ENCODE measurements at places on chromosomes 16 and 17. TPM values are rescaled to one million over a fixed set of nuclear protein-coding genes. Genes with fewer than 3 reads are reported as not detected.
A peak's percentile ranks its signal among the peaks of the same experiment; 100 is the strongest.

GRCh38 chr16:75371171-75371570, 62.1 kb downstream of the CFDP1 start:
- H3K36me3 ChIP-seq, result no peaks in the 10 kb centered on the region
- H3K4me1 ChIP-seq, result peaks cover 23% of the 10 kb centered on the region
- H3K27me3 ChIP-seq, result no peaks in the 10 kb centered on the region
- no peak overlapping the region for H3K4me3 ChIP-seq
- no peak overlapping the region for H3K27ac ChIP-seq

The RNF43 gene
- total RNA-seq, result not detected

GRCh38 chr17:67838538-67838937, 13.2 kb downstream of the BPTF start:
- no peak overlapping the region for H3K4me3 ChIP-seq
- no peaks in the 10 kb centered on the region for H3K36me3 ChIP-seq
- DNase-seq, result no peak
- H3K4me1 ChIP-seq, result peaks cover 48% of the 10 kb centered on the region
- H3K27ac ChIP-seq, result 0 out of 2 replicates have a peak overlapping the region, but pooled peaks have one; percentile 77
- no peaks in the 10 kb centered on the region for H3K27me3 ChIP-seq

The GCGR gene
- total RNA-seq, result not detected

- H3K4me1 ChIP-seq, result peaks cover 28% of the 10 kb centered on the region
- no peaks in the 10 kb centered on the region for H3K27me3 ChIP-seq
- H3K27ac ChIP-seq, result peak overlapping the region; percentile 81
- peaks cover 26% of the 10 kb centered on the region for H3K36me3 ChIP-seq
- peak; percentile 79 for DNase-seq
Measured at GRCh38 chr16:58615280-58615679, 14.3 kb downstream of the CNOT1 start.

The C1QL1 gene
- total RNA-seq, result 0.86 TPM

The IRX3 gene
- total RNA-seq, result 9.2 TPM

GRCh38 chr16:30084816-30085159, 6.9 kb downstream of the TBX6 start:
- DNase-seq, result no peak
- H3K27me3 ChIP-seq, result no peaks in the 10 kb centered on the region
- H3K4me1 ChIP-seq, result peaks cover 5% of the 10 kb centered on the region
- H3K27ac ChIP-seq, result no peak overlapping the region

- peaks cover 32% of the 10 kb centered on the region for H3K27me3 ChIP-seq
- H3K36me3 ChIP-seq, result no peaks in the 10 kb centered on the region
- H3K4me1 ChIP-seq, result no peaks in the 10 kb centered on the region
- H3K4me3 ChIP-seq, result no peak overlapping the region
- H3K27ac ChIP-seq, result no peak overlapping the region
Measured at GRCh38 chr17:77651988-77652387, 306.5 kb upstream of the TNRC6C start.

DNA sequence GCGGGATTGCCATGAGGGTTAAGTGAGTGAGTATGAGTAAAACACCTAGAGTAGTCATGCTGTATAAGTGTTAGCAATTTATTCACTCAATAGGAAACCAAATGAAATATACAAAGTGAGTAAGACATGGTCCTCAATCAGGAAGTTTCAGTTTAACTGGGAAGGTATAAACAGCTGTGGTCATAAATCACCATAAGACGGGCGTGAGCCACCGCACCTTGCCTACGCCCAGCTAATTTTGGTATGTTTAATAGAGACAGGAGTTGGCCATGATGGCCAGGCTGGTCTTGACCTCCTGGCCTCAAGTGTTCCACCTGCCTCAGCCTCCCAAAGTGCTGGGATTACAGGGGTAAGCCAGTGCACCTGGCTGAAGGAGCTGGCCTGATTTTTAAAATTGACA, 27.0 kb downstream of the RNF135 start:
- peaks cover 18% of the 10 kb centered on the region for H3K36me3 ChIP-seq
- H3K27me3 ChIP-seq, result no peaks in the 10 kb centered on the region
- no peak for DNase-seq
- no peaks in the 10 kb centered on the region for H3K4me1 ChIP-seq

DNA sequence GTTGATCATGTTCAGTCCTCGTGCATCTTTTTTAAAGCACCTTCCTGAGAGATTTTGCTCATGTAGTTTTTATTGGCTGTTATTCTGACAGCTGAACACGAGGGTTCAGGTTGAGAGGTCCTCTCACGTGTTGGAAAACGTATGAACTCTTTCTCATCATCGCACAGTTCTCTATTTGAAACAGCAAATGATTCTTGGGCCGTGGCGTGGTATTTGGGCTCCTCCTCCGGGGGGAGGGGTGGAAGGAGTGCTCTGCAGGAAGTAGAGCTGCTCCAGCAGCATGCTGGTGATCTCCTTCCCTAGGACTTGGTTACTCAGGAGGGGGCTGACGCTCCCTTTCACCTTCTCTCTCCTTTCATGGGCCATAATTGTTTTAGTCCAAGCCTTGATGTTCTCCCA, 70.4 kb downstream of the KSR1 start:
- H3K4me3 ChIP-seq, result no peak overlapping the region
- no peaks in the 10 kb centered on the region for H3K27me3 ChIP-seq
- no peaks in the 10 kb centered on the region for H3K36me3 ChIP-seq
- peak; percentile 50 for DNase-seq
- no peak overlapping the region for H3K27ac ChIP-seq
- H3K4me1 ChIP-seq, result no peaks in the 10 kb centered on the region

The OR1A1 gene
- total RNA-seq, result not detected

GRCh38 chr16:1495889-1496262, 2.7 kb downstream of the TELO2 start:
- no peak for DNase-seq
- H3K4me1 ChIP-seq, result peaks cover 10% of the 10 kb centered on the region
- H3K27me3 ChIP-seq, result no peaks in the 10 kb centered on the region
- H3K27ac ChIP-seq, result no peak overlapping the region
- no peaks in the 10 kb centered on the region for H3K36me3 ChIP-seq

DNA sequence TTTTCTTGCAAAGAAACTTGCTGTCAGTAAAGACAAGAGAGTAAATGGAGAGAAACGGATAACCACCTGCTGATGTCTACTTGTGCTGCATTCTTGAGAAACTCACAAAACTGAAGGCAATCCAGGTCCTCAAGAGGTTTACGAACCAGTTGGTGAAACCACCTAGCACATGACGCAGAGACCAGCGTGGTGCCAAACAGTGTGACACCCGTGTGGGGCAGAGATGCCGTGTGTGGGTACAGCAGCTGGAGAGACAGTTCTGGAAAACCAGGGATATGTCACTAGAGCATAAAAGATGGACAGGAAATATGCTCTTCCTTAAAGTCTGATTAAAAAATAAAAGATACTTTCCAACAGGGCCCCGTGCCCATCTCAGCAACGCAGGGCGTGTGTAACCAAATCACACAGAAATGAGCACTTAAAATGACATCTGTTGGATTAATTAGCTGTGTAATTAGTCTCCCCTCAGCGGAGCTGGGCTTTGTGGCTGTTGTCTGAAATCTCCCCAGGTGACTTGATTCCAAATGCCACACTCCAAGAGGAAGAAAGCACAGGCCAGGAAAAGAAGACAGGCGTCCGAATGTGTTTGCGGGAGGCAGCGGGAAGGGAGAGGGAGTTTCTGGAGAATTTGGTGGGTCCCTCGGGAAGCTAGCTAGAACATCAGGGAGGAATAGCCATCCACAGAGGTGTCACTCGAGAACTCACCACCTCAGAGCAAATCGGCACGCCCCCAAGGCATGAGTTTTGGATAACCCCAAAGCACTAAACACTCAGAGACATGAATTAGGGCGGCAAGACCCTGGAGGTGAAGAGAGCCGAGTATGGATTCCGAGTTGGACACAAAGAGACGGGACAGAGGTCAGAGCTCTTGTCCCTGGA, 109.8 kb downstream of the ZFHX3 start:
- H3K4me3 ChIP-seq, result peak overlapping the region; percentile 61
- peak; percentile 13 for DNase-seq
- no peaks in the 10 kb centered on the region for H3K27me3 ChIP-seq
- H3K27ac ChIP-seq, result peak overlapping the region; percentile 86
- no peaks in the 10 kb centered on the region for H3K36me3 ChIP-seq

DNA sequence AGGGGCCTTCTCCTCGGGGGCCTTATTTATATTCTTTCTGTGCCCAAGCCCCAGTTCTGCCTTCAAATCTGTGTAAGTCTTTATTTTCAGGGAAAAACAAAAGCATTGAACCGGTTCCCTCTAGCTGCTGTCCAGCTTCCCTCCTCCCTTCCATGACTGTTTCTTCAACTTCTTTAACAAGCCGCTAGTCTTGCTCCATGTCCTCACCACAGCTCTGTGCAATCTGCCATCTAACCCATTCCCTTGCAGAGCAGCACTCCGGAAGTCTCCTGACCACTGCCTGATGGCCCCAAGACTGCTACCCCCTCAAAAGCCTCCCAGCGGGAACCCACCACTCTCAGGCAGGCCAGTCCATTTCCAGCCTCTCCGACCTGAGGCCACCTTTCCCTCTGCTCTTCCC, 16.9 kb downstream of the EMC8 start:
- DNase-seq, result peak; percentile 21
- H3K27me3 ChIP-seq, result no peaks in the 10 kb centered on the region
- 0 out of 2 replicates have a peak, but pooled peaks cover 3% of the 10 kb centered on the region for H3K4me1 ChIP-seq

DNA sequence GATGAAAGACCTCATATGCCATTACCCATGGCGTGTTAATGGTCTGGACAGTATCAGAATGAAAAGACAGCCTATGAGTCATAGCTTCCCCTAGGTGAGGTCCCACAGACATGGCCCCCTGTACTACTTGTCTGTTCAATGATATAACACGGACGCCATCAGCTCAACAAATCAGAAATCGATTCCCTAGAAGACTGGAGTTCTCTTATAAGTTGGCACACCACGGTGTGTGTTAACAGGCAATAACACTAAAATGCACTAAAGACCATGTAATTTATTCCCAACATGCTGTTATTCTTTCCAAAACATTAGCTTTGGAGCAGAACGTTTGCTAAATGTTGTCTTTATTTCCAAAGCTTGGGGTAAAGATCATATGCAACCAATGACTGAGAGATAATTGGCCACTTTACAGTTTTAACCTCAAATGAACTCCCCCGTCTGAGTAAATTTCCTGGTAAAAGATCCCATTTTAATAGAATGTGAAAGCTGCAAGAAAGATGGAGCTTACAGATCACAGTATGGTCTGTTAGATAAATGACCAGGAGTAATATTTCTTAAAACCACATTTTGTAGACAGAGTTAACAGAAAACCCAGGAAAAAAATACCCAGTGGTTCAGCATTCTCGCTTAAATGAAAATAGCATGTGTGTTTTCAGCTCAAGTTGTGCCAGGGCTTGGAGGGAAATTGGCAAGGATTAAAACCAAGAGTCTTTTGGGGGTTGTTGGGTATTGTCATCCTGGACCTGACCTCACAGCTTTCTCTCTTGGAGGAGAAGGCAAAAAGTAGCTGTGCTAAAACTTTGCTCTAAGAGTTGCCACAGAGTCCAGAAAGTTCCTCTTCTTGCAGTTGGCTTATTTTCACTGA, 65.9 kb downstream of the PCTP start:
- H3K4me3 ChIP-seq, result no peak overlapping the region
- no peak for DNase-seq
- no peaks in the 10 kb centered on the region for H3K4me1 ChIP-seq
- no peaks in the 10 kb centered on the region for H3K36me3 ChIP-seq
- no peak overlapping the region for H3K27ac ChIP-seq
- no peaks in the 10 kb centered on the region for H3K27me3 ChIP-seq

- no peaks in the 10 kb centered on the region for H3K27me3 ChIP-seq
- DNase-seq, result no peak
- H3K36me3 ChIP-seq, result no peaks in the 10 kb centered on the region
Measured at GRCh38 chr16:72898216-72898825, 149.6 kb downstream of the ZFHX3 start.

GRCh38 chr17:14201021-14201987, 35.4 kb downstream of the CDRT15 start:
- no peak overlapping the region for H3K27ac ChIP-seq
- no peaks in the 10 kb centered on the region for H3K36me3 ChIP-seq
- H3K27me3 ChIP-seq, result no peaks in the 10 kb centered on the region
- no peak overlapping the region for H3K4me3 ChIP-seq
- H3K4me1 ChIP-seq, result peaks cover 7% of the 10 kb centered on the region

The KRTAP4-6 gene
- not detected for total RNA-seq

The SLC35G6 gene
- not detected for total RNA-seq
